Activated naive CD4-positive, alpha-beta T cell treated with anti-CD3 and anti-CD28 coated beads for 36 hours (primary cell): ENCODE measurements at places on chromosomes 1 and 21.

GRCh38 chr1:41362357-41362721, 1.1 kb downstream of the FOXO6 start:
- no peak overlapping the region for H3K27ac ChIP-seq
- H3K36me3 ChIP-seq = no peaks in the 10 kb centered on the region
- H3K4me3 ChIP-seq = peak overlapping the region; percentile 38
- no peak for DNase-seq
- H3K4me1 ChIP-seq = peaks cover 19% of the 10 kb centered on the region

DNA sequence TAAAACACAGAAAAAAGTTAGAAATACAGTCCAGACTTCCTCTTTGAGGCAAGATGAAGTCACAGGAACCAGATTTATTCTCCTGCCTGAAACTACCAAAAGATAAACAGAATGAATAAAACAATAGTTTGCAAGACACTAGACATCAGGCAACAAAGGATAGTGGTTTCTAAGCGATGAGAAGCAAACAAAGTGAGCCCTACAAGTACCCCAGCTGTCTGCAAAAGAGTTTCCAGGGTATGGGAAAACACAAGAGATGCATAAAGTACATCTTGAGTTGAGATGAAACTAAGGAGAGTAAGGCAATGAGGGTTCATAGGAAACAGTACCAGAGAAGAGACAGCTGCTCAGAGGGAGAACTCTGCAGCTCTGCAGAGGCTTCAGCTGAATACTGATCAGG, 83.3 kb upstream of the COL24A1 start:
- no peaks in the 10 kb centered on the region for H3K27me3 ChIP-seq
- H3K4me3 ChIP-seq = no peak overlapping the region
- H3K4me1 ChIP-seq = no peaks in the 10 kb centered on the region
- H3K36me3 ChIP-seq = no peaks in the 10 kb centered on the region
- DNase-seq = no peak
- no peak overlapping the region for H3K27ac ChIP-seq

GRCh38 chr1:202439308-202439707, 90.8 kb downstream of the PPP1R12B start:
- DNase-seq = no peak
- H3K36me3 ChIP-seq = peaks cover 12% of the 10 kb centered on the region
- no peak overlapping the region for H3K27ac ChIP-seq
- H3K27me3 ChIP-seq = no peaks in the 10 kb centered on the region
- H3K4me3 ChIP-seq = no peak overlapping the region

- DNase-seq = no peak
- H3K27ac ChIP-seq = peak overlapping the region; percentile 79
- H3K36me3 ChIP-seq = peaks cover 4% of the 10 kb centered on the region
- peaks cover 71% of the 10 kb centered on the region for H3K4me1 ChIP-seq
- no peaks in the 10 kb centered on the region for H3K27me3 ChIP-seq
These were observed 284.0 kb downstream of the PTPRC start for GRCh38 chr1:198922638-198923430.

DNA sequence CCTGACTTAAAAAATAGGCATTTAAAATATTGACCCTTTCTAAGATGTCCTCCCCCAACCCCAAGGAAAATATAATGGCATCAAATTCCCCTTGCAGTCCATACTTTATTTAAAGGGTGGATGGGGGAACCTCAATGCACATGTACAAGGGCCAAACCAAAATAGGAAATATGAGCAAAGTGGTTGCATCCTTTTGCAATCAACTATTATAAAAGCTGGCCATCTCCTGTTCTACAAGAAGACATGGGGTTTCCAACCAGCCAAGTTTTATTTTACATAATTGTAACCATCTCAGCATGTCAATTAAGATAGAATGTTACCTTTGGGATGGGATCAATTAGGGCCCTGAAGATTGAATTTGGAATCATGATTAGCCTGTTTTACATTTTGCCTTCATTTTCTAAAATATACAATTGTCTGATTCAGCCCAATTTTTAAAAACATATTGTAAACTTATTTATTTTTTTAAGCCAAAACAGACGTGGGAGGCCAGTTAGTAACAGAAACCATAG, 146.7 kb upstream of the NFIA start:
- H3K4me3 ChIP-seq = no peak overlapping the region
- H3K27ac ChIP-seq = no peak overlapping the region
- DNase-seq = no peak
- no peaks in the 10 kb centered on the region for H3K36me3 ChIP-seq
- H3K4me1 ChIP-seq = no peaks in the 10 kb centered on the region

DNA sequence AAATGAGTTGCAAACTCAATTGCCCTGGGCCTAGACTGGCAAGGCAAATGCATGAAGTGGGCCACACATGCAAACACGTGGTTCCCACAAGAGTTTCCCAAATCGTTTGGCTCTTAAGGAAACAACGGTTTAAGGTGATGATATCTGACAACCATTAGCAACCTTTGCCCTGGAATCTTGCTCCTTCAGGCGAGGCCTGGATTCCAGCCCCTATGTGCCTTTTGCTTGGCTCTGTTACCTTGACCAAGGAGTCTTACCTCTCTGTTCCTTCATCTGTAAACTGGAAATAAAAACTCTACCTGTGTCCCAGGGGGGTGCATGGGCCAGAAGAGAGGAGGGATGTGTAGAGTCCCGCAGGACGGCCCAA, 72.1 kb upstream of the CASZ1 start:
- no peak overlapping the region for H3K27ac ChIP-seq
- DNase-seq = no peak
- peaks cover 12% of the 10 kb centered on the region for H3K4me1 ChIP-seq

DNA sequence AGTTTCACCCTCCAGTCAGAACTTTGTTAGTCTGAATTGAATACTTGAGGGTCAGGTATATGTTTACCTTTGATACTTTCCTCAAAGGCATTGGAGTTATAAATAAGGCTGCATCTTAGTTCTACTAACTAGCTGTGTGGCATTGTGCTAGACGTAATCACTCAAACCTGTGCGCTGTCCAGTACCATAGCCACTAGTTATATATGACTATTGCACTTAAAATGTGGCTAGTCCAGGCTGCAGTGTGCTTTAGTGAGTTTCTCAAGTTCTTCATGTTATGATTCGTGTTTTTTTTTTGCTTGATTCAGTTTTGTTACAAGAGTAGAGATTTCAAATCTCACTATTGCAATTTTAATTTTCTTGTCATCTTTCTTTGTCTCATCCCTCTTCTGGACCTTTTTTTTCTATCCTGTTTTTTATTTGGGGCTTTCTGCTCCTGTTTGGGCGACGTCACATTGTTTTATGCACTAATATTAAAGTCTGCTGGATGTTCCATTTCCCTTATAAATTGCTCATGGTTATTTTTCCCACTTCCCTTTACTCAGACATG, 5.7 kb downstream of the MAN1A2 start:
- no peak overlapping the region for H3K4me3 ChIP-seq
- H3K27ac ChIP-seq = no peak overlapping the region
- H3K36me3 ChIP-seq = peaks cover 6% of the 10 kb centered on the region
- H3K27me3 ChIP-seq = no peaks in the 10 kb centered on the region
- DNase-seq = no peak
- H3K4me1 ChIP-seq = peaks cover 37% of the 10 kb centered on the region

DNA sequence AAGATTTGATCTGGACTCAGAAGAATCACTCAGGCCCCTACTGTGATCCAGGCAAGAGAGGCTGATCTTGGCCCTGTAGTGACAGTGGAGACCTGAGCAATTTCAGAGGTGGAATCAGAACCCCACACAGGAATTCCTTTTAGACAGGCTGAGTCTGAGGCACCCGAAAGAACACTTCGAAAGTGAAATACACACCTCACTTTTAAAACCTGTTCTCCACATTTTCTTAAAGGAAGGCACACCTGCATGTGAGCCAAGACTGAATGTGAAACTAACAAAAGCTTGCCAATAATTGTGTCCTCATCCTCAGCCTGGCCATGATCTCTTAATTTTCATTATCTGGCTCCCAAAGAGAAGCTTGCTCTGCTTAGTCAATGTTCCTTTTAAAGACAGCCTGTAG, 32.2 kb downstream of the SIPA1L2 start:
- H3K36me3 ChIP-seq = no peaks in the 10 kb centered on the region
- H3K4me1 ChIP-seq = peaks cover 19% of the 10 kb centered on the region
- H3K27me3 ChIP-seq = no peaks in the 10 kb centered on the region
- no peak for DNase-seq

DNA sequence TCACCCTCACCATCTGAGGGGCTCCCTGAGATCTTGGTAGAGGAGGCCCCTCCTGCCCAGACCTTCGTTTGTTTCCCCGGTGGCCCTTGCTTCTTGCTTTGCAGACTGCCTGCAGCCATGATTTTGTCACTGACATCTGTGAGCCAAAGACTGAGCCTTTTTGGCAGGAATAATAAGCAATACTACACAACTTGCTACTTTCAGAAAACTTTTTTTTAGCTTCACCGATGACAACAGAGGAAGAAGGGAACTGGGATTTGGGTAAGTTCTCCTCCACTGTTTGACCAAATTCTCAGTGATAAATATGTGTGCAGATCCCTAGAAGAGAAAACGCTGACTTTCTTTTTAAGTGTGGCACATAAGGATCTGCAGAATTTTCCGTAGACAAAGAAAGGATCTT, 11.7 kb upstream of the CD101 start:
- no peak for DNase-seq
- peaks cover 53% of the 10 kb centered on the region for H3K4me1 ChIP-seq
- H3K4me3 ChIP-seq = no peak overlapping the region
- H3K27ac ChIP-seq = no peak overlapping the region
- no peaks in the 10 kb centered on the region for H3K27me3 ChIP-seq
- H3K36me3 ChIP-seq = peaks cover 13% of the 10 kb centered on the region

GRCh38 chr1:234537236-234537635, 58.3 kb upstream of the TARBP1 start:
- H3K4me3 ChIP-seq = no peak overlapping the region
- no peaks in the 10 kb centered on the region for H3K27me3 ChIP-seq
- H3K27ac ChIP-seq = no peak overlapping the region
- no peak for DNase-seq

DNA sequence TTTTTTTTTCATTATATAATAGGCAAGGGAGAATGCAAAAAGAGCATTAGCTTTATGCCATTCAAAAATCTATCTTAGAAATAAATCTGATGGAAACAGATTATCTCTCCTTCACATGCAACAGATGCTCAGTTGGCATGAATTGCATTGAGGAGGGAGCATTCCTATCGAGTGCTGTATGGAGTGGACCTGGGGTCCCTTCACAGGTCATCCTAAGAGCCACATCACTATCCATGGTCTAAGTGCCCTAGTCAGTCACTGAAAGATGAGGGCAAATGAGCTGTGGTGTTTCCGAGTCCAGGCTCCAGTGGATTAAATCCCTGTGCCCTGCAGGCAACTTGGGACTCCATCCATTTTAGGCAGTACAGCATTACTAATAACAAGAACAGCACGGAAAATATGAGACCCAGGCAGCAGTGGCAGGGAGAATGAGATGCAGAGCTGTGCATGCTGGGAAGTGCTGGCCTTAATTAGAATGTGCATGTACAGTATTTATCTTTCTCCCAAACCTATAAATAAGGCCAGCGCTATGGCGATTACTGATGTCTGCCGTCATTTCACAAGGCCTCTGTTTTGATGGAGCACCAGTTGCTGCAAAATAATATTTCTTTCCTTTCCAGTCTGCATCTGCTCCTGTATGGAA, 512.3 kb upstream of the PLXNA2 start:
- DNase-seq = no peak
- H3K36me3 ChIP-seq = no peaks in the 10 kb centered on the region
- H3K4me3 ChIP-seq = no peak overlapping the region
- no peak overlapping the region for H3K27ac ChIP-seq
- no peaks in the 10 kb centered on the region for H3K27me3 ChIP-seq

- H3K4me1 ChIP-seq = no peaks in the 10 kb centered on the region
- no peaks in the 10 kb centered on the region for H3K36me3 ChIP-seq
- H3K27me3 ChIP-seq = peaks cover 8% of the 10 kb centered on the region
- no peak overlapping the region for H3K27ac ChIP-seq
These were observed 16.2 kb downstream of the DRAXIN start for GRCh38 chr1:11707621-11708276.

DNA sequence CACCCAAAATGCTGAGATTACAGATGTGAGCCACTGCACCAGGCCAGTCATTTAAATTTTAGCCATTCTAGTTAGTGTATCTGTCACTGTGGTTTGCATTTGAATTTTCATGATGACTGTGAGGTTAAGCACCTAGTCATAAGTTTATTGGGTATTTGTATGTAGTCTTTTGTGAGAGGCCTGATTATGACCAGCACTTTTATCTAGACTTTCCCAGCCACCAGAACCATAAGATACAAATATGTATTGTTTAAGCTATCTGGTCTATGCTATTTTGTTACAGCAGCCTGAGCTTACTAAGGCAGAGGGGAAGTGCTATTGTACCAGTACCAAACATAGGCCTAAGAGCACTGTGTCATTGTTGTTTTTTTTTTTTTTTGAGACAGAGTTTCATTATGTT, 19.9 kb upstream of the DNAJC6 start:
- peaks cover 3% of the 10 kb centered on the region for H3K27me3 ChIP-seq
- H3K4me3 ChIP-seq = no peak overlapping the region
- H3K36me3 ChIP-seq = no peaks in the 10 kb centered on the region
- no peak for DNase-seq

DNA sequence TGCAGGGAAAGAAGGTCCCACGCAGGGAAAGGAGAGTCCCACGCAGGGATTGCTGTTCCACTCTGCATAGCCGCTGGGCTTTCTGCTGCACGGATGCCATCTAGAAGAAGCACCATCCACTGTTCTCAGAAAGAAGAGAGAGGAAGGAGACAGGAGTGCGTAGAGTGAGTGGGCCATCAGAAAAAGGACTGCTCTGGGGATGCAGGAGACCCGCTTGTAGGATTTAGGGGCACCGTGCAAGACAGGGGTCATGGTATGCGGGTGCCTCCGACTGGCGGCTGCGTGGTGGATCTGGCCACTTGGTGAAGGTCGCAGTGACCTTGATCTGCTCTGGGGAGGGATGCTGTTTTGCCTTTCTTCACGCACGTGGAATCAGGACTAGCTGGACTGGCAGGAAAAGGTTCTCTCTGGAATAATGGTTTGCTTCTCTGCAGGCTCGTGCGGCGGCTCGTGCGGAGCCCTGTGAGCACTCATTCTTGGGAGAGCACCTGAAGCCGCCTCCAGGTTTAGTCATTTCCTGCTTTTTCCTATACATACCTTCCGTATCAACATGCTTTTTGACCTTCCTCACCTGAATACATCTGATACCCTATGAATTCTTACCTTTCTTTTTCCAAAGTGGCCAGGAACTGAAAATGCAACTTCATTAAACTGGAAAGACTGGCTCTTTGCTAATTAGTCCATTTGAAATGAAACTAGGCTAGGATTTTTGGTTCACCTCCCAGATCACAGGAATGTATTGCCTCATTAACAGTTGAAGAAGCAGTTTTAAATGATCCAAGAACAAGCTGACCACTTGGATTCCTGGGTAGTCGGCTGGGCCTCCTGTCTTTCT, 181.6 kb downstream of the KIF26B start:
- no peak for DNase-seq
- no peak overlapping the region for H3K27ac ChIP-seq
- H3K4me3 ChIP-seq = no peak overlapping the region
- no peaks in the 10 kb centered on the region for H3K36me3 ChIP-seq
- peaks cover 10% of the 10 kb centered on the region for H3K27me3 ChIP-seq

DNA sequence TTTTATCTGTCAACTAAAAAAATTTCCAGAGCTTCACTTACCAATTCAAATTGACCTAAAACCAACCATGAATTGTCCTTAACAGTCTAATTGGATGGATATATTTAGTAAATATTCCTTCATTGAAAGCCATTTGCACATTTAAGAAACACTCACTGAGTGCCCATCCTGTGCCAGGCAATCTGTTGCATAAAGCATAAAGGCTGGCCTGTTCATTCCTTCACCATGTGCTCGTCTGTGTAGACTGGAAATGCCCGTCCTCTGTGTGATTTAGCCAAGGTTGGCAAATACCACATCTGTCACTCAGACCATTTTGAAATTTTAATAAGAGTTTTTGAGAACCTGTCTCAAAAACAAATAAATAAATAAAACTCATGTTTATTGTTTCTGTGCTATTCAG, 57.1 kb downstream of the ZNF684 start:
- no peaks in the 10 kb centered on the region for H3K36me3 ChIP-seq
- H3K4me3 ChIP-seq = no peak overlapping the region
- H3K27me3 ChIP-seq = no peaks in the 10 kb centered on the region
- H3K4me1 ChIP-seq = peaks cover 3% of the 10 kb centered on the region
- no peak overlapping the region for H3K27ac ChIP-seq
- DNase-seq = no peak
